Chondrocyte (in vitro differentiated cells): ENCODE measurements at places on chromosomes 12 and 14. TPM values are rescaled to one million over a fixed set of nuclear protein-coding genes. Genes with fewer than 3 reads are reported as not detected.

DNA sequence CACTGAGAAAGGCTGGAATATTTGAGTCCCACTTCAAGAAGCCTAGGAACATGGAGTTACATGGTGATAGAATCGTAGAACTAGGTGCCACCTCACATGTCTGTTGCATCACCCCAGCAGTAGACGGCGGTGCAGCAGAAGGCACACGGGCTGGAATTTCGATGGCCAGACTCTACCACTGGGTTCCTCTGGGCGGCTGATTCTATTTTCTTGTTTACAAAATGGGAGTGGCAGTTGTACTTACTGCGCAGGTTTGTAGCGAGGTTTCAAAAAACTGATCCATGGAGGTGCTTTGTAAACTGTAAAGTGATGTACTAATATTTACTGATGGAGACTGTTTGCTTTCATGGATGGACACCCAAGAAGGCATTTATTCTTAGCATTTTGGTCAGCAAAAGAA is 45.7 kb downstream of the WDR20 start:
- DNase-seq = no peak

The APOLD1 gene
- total RNA-seq = 4.2 to 8.1 TPM (median 7.1 TPM) in 3 replicates

The GPR132 gene
- total RNA-seq = 0.23 to 0.48 TPM (median 0.30 TPM) in 3 replicates

DNA sequence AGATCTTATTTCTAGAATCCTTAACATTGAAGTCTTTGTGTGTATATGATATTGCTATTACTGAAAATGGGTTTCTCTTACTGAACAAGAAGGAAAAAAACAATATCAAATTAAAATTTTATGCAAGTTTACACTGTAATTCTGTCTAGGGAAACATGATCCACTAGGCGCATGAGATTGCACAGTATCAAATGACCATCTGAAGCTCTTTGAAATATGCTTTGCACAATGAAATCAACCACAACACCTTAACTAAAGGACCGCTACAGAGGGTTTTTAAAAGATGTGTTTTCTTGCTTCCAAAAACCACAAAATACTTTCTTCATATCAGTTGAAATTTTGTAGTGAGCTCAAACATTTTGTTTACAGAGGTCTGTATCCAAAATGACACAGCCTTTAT is 15.1 kb upstream of the KERA start:
- DNase-seq = no peak

DNA sequence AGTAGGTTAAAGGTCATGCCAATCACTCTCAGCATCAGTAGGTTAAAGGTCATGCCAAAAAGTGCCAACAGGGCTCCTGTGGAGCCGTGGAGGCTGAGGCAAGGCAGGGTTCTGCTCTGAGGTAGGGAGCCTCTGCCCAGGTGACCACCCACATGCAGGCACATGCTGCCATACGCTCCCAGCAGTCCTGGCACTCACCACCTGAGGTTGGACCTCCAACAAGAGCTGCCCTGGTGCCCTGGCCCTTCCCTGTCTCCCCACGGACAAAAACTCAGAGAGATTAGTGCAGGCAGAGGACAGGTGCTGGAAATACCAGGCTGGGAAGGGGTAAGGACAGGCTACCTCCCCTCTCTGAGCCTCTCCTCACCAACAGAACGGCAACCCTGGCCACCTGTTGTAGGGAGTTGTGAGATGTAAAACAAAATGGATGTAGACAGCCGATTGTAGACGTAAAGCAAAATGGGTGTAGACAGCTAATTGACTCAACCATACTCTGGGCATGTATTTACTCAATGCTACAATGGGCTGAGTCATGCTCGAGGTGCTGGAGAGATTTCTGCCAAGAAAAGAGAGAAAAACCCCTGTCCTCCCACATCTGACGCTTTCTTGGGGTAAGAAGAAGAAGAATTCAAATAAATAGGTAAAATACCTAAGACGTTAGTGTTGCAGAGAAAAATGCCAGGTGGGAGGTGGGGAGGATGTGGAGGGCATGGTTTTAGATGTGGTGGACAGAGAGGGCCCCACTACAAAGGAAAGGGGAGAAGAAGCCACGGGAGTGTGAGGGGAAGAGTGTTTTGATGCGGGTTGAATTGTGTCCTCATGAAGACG is 32.4 kb downstream of the LTBP2 start:
- peak; percentile 73 for DNase-seq

- DNase-seq = no peak
These were observed 122.9 kb downstream of the MYRFL start for GRCh38 chr12:69947897-69948296.

- DNase-seq = peak; percentile 93
These were observed 22.6 kb downstream of the FAR2 start for GRCh38 chr12:29171421-29172258.

The POTEG gene
- total RNA-seq = not detected in 3 replicates

- no peak for DNase-seq
These were observed 499.7 kb downstream of the TMTC2 start for GRCh38 chr12:83186419-83186818.

GRCh38 chr12:94644141-94644979 is 6.0 kb downstream of the TMCC3 start:
- no peak for DNase-seq

The NDUFA12 gene
- 76.9 to 92.4 TPM (median 79.9 TPM) in 3 replicates for total RNA-seq

The CLEC2A gene
- total RNA-seq = 0.62 to 0.67 TPM in 2 of 3 replicates, not detected in the other

The BICDL1 gene
- total RNA-seq = 0.12 to 0.45 TPM (median 0.26 TPM) in 3 replicates

DNA sequence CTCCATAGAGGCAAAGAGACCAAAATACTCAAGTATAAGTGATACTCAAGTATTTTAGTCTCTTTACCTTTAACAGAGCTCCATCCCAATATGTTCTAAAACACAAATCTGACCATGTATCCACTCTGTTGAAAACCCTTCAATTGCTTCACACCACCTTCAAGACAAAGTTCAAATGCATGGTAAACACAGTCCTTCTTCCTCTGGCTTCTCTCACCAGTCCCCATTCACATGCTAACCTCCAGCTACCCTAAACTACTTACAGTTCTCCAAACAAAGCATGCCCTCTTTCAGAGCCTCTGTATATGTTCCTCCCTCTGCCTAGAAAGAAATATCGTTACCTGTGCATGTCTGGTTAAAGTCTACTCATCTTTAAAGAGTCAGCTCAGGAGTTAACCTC is 100.2 kb downstream of the NUMB start:
- no peak for DNase-seq

GRCh38 chr12:79665212-79665887 is 25.4 kb downstream of the PAWR start:
- DNase-seq = no peak

GRCh38 chr12:21642707-21643389 is 14.8 kb downstream of the LDHB start:
- DNase-seq = no peak

The ADAMTS20 gene
- 0.18 to 0.22 TPM in 2 of 3 replicates, not detected in the other for total RNA-seq

GRCh38 chr12:40055228-40055579 is 50.7 kb downstream of the SLC2A13 start:
- DNase-seq = no peak

- DNase-seq = no peak
These were observed 1241.4 kb upstream of the TMEM132C start for GRCh38 chr12:127025545-127025944.

DNA sequence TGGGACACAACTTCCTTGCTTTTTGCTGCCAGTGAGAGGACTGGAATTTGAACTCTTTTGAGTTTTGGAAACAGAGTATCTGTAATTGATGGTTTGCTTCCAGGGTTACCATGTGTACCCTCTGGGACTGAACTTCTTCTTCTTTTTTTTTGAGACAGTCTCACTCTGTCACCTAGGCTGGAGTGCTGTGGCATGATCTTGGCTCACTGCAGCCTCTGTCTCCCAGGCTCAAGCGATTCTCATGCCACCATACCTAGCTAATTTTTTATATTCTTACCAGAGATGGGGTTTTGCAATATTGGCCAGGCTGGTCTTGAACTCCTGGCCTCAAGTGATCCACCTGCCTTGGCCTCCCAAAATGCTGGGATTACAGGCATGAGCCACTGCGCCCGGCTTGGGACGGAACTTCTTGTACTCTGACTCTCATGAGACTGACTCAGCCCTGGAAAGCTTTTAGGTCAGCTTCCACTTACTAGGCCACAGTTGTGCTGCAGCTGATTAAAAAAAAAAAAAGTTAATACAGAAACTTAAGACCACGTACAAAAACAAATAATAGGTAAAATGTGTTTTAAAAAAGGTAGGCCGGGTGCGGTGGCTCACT is 15.8 kb downstream of the SEL1L start:
- no peak for DNase-seq

DNA sequence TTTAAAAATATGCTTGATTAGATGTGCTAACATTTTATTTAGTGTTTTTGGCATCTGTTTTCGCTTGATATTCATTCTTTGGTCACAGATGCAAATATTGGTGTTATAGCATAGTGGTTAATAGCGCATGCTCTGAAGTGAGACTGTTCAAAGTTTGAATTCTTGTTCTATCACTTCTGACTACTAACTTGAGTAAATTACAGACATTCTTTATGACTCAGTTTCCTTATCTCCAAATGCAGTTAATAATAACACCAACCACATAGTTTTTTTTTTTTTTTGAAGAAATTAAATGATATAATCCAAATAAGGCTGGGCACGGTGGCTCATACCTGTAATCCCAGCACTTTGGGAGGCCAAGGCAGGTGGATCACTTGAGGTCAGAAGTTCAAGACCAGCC is 81.0 kb downstream of the TMX1 start:
- DNase-seq = no peak

- no peak for DNase-seq
These were observed 708 bp upstream of the P2RX4 start for GRCh38 chr12:121209221-121209620.

DNA sequence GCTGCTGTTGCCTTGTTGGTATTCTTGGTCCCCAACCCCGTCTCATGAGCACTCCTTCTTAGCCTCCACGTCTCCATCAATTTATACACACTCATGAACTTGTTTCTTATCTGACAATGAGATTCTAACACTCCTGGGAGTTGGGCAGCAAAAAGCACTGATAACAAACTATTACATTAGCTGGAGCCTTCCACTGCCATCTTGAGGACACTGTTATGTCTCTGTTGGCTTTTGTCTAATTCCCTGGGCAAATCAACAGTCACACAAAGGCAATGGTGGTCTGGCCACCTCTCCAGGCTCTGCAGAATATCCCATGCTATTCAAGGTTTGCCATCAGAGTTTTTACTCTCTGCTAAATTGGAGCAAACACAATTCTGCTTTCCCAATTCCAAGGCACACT is 117.8 kb upstream of the COCH start:
- DNase-seq = no peak

DNA sequence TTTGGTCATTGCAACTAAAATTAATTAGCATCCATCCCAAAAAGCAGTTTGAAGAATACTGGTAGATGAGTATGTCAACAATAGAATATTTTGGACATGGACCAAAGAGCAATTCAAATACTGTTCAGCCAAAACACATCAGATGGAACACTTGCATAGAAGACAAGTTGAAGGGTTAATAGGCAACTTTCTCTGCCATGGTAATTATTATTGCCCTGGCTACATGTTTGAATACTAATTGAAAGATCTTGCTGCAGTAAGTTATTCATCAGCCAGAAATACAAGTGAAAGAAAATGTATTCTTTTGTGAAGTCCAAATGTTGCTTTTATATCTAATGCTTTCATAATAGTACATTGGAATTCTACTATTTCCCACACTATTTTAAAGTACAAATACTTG is 10.1 kb downstream of the ANO6 start:
- no peak for DNase-seq

GRCh38 chr12:91172096-91172495 is 10.5 kb downstream of the DCN start:
- no peak for DNase-seq

DNA sequence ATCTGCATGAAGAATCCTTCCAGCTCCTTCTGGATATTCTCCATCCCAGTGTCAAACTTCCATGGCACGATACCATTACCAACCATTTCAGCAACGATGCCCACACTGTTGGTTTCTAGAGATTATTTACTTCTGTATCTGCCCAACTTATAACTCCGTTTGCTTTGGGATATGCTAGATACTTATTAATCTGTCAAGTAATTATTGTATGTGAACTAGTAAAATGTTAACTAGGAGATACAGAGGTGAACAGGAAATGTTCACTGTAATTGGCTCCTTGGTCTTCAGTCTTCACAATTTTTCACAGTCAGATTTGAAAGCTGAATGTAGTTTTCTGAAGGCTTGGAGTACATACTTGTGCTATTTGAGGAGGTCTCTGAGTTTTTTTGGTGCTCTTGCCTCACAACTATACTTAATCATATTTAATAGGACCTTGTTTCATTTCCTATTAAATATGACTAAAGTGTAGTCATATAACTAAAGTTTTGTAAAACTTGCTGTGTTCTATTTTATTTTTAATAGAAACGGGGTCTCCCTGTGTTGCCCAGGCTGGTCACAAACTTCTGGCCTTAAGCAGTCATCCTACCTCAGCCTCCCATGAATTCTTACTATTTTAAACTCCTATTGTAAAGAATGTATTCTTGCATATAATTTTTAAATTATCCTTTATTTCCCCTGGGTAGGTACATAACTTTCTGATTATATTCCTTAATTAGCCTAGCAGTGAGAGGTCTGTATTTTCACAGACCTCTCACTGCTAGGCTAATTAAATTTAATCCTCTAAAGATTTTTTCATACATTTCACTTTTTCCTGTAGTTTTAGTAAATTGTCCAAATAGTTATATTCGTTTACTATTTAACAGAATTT is 79.7 kb downstream of the FGD4 start:
- DNase-seq = no peak

DNA sequence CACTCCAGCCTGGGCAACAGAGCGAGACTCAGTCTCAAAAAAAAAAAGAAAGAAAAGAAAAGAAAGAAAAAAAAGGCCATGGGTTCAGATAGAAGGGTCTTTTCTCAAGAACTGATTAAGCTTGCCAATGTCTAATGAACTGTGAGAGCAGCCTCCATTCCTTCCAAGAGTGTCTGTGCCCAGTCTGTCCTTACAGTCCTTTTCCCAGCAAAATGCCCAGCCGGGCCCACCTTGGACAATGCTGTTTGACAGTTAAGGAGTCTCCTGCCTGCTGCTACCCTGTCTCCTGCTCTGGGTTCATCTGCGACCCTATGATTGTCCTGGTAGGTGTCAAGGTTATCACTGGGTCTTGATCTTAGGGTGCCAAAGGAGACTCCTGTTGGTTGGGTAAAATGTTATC is 21.4 kb downstream of the SYNE3 start:
- DNase-seq = no peak

DNA sequence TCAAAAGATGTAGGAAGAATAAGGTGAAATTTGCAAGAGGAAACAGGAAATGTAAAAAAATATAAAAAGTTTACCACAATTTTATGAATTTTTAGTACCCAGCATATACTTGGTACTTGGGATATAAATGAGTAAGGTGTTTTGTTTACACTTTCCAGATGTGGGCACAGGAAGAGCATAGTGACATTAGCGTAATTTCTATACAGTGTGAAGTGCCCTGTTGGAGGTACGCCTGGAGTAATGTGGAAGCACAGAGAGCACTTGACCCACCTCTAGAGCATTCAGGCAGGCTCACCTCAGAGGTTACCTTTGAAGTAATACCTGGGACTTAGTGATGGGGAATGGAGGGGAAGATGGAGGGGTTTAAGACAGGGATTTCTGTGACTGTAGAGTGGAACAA is 89.5 kb downstream of the AEBP2 start:
- no peak for DNase-seq

GRCh38 chr14:45298423-45299117 is 45.6 kb upstream of the MIS18BP1 start:
- DNase-seq = no peak

- no peak for DNase-seq
These were observed 354.1 kb downstream of the DPF3 start for GRCh38 chr14:72539661-72540315.

The KLHL33 gene
- total RNA-seq = not detected in 3 replicates
